ENCODE measurements at places on chromosomes 1 and 21.
A peak's percentile ranks its signal among the peaks of the same experiment; 100 is the strongest.

DNA sequence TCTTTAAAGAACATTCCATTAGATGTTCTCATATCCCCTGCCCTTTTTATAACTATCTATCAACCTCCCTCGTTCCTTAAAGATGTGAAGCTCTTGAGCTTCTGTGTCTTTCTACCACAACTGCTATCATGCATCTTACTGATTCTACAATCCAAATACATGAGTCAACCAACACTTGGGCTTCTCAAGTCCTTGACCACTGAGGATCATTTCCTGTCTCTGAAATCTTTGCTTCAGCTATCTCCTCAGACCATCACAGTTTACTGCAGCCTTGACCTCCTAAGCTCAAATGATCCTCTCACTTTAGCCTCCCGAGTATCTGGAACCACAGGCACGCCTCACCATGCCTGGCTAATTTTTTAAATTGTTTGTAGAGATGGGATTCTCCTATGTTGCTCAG lies 75.2 kb downstream of the FMO4 start:
- peak; percentile 12 for DNase-seq

DNA sequence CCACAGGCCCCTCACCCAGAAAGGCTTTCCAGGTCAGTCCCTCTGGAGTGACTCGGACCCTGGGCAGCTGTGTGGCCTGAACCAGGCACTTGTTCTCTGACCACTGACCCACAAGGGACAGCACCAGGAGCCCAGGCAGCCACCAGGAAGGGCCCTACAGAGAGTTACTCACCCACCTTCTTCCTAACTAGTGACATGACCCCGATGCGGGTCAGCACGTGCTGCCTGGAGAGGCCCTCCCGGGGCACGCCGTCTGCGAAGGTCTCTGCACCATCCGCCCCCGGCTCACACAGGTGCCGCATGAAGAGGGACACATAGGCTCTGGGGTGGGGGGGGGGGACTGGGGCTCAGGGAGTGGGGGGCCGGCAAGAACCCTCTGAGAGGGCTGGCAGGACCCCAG lies 55.8 kb downstream of the CHD5 start:
- no peak for DNase-seq

DNA sequence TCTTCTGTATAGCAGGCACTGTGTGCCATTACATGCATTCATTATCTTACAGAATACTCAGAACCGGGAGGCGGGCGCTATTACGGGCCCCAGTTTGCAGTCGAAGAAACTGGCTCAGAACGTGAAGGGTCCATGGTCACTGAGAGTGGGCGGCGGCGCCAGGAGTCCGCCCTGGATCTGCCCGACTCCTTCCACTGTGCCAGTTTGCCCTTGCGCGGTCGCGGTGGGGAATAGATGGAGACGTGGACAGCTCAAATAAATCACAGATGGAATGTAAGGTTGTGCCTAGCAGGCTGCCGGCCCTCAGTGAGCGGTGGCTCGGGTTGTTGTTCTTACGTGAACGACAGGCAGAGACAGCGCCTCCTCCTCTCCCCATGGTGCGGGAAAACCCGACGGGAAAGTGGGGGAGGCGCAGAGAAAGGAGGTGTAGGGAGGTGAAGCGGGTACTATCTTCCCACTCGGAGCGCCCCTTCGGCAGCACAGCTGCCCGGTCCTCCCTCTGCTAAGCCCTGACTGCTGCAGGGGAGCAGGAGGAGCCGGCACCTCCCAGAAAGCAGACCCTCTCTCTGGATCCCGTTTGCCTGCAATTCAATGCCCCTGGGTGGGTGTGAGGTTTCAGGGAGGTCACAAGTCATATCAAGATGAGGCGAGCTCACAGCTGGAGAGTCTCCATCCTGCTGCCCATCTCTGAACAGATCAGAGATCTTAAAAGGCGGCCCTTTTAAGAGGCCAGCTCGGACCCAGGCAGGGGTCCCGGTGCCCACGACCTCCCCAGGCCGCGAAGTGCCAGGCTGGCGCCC lies 1.1 kb downstream of the COL9A2 start:
- DNase-seq = no peak

DNA sequence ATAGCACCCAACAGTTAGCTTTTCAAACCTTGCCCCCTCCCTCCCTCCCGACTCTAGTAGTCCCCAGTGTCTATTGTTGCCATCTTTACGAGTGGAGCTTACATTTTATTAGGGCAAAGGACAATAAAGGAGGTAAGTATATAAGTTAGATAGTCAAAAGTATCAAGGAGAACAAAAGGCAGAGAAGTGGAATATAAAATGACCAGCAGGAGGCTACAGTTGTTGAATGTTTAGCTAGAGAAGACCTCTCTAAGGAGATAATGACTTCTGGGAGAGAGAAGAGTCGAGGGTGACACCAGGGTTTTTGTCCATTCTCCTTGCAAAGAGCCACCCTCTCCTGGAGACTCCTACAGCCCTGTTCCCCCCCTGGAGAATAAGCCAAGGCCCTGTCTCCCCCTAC lies 48.7 kb downstream of the SYT6 start:
- DNase-seq = no peak

DNA sequence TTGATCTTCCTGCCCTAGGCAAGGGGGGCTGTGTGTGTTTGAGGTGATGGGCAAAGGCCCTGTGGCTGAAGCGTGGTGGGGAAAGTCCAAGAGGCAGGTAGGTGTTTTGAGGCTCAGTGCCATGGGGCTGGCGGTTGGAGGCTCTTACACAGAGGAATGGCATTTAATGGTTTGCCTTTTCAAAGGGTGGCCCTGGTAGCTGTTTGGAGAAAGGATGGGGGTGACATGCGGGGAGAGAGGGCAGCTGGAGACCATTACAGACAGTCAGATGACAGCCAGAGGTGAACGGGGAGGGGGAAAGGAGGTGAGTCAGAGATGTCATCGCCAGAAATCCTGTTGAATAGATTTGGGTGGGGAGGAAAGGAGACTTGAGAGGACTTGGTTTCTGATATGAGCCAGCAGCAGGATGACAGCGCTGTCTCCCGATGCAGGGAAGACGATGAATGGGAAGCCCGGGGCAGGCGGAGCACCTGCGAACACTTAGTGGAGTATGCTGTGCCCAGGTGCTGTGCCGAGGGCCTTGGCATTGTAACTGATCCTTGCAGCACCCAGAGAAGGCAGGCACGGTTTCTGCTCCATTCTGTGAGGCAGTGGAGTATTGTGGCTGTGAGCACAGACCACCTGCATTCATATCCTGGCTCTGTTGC lies 56.3 kb downstream of the MAN1C1 start:
- no peak for DNase-seq

GRCh38 chr1:85576266-85576641 lies 4.3 kb upstream of the CCN1 start:
- DNase-seq = no peak

- peak; percentile 34 for DNase-seq
Measured at GRCh38 chr1:16367968-16368890, 1.2 kb downstream of the SZRD1 start.

DNA sequence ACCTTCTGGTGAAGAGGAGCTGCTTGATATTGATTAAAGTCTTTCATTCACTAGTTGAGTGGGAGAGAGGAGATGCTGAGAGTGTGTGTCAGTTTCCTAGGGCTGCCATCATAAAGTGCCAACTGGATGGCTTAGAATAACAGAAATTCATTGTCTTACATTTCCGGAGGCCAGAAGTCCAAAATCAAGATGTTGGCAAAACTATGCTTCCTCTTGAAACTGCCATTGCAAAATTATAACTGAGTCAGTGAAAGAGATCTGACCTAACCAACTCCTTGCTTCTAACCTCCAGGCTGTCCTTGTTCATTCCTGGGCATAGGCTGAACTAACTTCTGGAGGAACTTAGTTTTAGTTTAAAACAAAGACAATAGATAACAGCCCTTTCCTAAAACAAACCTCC lies 47.1 kb downstream of the PTGS2 start:
- DNase-seq = no peak

DNA sequence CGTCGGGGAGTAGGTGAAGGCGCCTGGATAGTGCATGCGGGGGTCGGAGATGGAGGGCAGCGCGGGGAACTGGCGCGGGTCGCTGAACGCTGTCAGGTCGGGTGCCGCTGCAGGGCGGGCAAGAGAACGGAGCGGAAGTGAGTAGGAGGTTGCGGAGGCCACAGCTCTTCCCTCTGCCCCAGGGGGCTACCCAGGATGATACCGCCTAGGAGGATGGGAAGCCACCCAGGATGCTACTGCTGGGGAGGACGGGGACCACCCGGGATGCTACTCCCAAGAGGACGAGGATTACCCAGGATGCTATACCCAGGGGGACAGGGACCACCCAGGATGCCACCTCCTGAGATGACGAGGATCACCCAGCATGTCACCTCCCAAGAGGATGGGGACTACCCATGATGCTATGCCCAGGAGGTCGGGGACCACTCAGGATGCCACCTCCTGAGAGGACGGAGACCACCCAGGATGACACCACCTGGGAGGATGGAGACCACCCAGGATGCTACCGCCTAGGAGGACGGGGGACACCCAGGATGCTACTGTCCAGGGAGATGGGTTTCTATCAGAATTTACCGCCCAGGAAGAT lies 123.8 kb downstream of the CLIC6 start:
- DNase-seq = no peak

DNA sequence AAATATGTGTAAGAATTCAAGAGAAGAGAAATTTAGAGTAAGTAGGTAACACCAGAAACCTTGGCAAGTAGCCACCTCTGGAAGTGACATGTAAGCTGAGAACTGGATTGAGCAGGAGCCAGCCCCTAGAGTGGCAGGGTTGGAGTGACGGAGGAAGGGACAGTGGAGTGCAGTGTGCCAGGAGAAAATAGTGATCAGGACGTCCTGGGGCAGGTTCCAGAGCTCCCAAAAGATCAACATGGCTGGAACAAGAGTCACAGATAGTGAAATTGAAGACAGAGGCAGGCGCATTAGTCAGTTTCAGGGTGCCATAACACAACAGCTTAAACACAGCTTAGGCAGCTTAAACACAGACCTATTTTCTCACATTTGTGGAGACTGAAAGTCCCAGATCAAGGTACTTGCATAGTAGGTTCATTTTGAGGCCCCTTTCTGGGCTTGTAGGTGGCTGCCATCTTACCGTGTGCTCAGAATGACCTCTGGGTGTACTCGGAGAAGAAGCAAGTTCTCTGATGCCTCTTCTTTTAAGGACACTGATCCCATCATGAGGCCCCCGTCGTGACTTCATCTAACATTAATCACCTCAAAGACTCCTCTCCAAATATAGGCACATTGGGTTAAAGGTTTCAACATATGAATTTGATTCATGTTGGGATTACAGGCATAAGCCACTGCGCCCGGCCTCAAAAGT lies 37.2 kb downstream of the GNPAT start:
- no peak for DNase-seq

GRCh38 chr1:231040800-231041718 lies 1.0 kb upstream of the FAM89A start:
- DNase-seq = no peak

GRCh38 chr1:162704673-162705424 lies 72.6 kb downstream of the DDR2 start:
- no peak for DNase-seq

DNA sequence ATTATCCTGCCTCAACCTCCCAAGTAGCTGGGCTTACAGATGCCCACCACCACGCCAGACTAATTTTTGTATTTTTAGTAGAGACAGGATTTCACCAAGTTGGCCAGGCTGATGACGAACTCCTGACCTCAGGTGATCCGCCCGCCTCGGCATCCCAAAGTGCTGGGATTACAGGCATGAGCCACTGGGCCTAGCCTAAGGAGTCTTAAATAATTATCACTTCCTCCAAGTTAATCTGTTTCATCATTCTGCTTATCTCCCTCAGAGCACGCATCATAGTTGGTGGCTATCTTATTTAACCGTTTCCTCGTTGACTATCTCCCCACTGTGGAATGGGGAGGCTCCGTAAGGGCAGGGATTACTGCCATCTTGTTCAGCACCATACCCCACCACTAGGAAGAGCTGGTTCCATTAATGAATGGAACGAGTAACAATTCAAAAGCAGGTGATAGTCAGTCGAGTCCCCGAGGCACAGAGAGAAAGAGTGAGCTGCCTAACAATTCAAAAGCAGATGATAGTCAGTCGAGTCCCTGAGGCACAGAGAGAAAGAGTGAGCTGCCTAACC lies 52.7 kb downstream of the GLUL start:
- no peak for DNase-seq

DNA sequence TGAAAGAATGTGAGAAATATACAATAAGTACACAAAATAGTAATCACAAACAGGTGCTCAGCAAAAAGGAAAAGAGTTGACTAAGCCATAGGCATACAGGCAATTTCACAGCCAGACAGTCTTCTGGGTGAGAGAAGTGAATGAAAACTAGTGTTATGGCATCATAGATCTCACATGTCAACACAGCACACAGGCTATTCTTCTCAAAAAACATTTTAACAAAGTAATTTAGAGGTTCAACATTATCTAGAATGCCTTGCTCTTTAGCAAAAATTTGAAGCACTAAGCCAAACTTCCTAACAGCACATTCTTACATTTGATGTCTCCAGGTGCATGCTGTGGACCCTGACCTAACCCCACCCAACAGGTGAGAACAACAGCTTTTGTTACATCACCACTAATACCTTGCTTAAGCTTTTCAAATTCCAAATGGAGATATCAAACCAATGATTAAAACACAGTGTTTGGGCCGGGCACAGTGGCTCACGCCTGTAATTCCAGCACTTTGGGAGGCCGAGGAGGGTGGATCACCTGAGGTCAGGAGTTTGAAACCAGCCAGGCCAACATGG lies 30.5 kb downstream of the OTUD7B start:
- no peak for DNase-seq

GRCh38 chr1:162689745-162690671 lies 57.7 kb downstream of the DDR2 start:
- peak; percentile 83 for DNase-seq

GRCh38 chr1:219041818-219042217 lies 131.9 kb upstream of the LYPLAL1 start:
- no peak for DNase-seq

GRCh38 chr1:53087332-53088285 lies 25.6 kb downstream of the PODN start:
- no peak for DNase-seq

GRCh38 chr1:42700006-42700405 lies 17.8 kb downstream of the YBX1 start:
- no peak for DNase-seq

GRCh38 chr1:175449306-175449705 lies 256.7 kb upstream of the KIAA0040 start:
- no peak for DNase-seq
